CD4-positive, alpha-beta memory T cell (primary cell): ENCODE measurements at places on chromosomes 4 and X. TPM values are rescaled to one million over a fixed set of nuclear protein-coding genes. Genes with fewer than 3 reads are reported as not detected.

DNA sequence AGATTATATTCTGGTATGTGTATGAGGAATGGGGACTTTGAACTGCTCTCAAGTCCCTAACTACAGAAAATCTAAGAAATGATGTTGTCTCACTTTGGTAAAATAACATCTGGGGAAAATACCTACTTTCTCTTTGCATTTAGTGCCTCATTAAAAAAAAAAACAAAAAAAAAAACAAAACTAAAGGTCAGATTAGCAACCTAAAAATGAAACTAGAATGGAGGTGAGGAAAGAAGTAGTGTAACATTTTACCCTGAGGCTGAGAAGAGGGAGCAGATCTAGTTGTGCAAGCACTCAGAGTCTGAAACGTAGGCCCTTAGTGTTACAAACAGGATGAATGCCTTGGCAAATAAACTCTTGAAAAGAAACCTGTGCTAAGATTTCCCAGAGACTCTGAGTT lies 56.0 kb downstream of the VGLL1 start:
- H3K4me1 ChIP-seq = peaks cover 69% of the 10 kb centered on the region
- no peak for DNase-seq
- H3K36me3 ChIP-seq = no peaks in the 10 kb centered on the region

DNA sequence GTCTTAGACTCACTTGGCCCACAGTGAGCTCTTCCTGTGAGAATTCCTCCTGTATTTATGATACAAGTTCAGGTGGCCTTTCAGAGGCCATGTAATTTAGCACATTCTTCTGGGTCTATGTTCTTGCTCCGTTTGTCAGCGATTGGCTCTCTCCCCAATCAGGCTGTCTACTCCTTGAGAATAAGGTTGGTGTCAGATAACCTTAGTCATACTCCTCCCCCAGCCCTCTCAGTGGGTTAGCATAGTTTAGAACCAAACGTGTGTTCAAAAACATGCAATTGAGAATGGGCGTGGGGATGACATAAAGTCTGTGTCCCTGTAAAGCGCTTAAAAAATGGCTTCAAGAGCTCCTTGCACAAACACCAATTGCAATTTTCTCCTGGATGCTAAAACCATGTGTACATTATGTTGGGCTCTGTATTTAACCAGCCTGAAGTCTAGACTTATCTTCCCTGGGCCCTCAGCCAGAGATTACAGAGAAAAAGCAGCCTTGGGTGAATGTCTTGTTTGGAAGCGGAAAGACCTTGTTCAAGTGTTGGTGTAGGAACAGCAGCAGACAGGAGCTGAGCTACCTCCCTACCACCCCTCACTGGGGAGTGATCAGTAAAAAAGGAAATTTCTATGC lies 9.9 kb upstream of the CT47C1 start:
- no peak for DNase-seq
- H3K27me3 ChIP-seq = no peaks in the 10 kb centered on the region
- H3K4me3 ChIP-seq = no peak overlapping the region
- H3K4me1 ChIP-seq = no peaks in the 10 kb centered on the region

GRCh38 chrX:154038656-154039055 lies 19.0 kb upstream of the IRAK1 start:
- peaks cover 3% of the 10 kb centered on the region for H3K4me1 ChIP-seq
- no peaks in the 10 kb centered on the region for H3K27me3 ChIP-seq
- no peak for DNase-seq

DNA sequence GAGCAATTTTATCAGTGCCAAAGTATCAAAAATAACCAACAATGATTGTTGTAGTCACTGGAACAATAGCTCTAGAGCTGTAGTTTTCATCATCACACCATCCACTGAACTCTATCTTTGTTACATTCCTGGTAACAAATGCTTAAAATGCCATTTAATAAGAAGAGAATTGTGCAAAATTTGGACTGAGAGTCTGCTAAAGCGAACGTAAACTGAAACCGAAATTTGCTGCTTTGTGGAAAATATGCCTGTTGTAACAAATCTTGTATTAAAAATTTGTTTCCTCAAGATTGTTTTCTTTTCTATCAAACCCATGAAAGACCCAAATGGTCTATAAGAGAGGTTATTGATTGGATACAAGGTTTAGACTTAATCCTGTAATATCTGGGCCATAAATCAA lies 109.3 kb upstream of the TECRL start:
- H3K4me1 ChIP-seq = no peaks in the 10 kb centered on the region
- no peaks in the 10 kb centered on the region for H3K27me3 ChIP-seq
- H3K4me3 ChIP-seq = no peak overlapping the region
- no peak overlapping the region for H3K27ac ChIP-seq
- no peak for DNase-seq

Gene NELFA
- total RNA-seq = 47.0 TPM

- no peak overlapping the region for H3K27ac ChIP-seq
- no peaks in the 10 kb centered on the region for H3K36me3 ChIP-seq
- no peaks in the 10 kb centered on the region for H3K4me1 ChIP-seq
- no peak for DNase-seq
- no peak overlapping the region for H3K4me3 ChIP-seq
- no peaks in the 10 kb centered on the region for H3K27me3 ChIP-seq
These were observed 93.6 kb upstream of the NAP1L5 start for GRCh38 chr4:88791274-88791673.

Gene NLGN3
- total RNA-seq = 2.3 TPM

DNA sequence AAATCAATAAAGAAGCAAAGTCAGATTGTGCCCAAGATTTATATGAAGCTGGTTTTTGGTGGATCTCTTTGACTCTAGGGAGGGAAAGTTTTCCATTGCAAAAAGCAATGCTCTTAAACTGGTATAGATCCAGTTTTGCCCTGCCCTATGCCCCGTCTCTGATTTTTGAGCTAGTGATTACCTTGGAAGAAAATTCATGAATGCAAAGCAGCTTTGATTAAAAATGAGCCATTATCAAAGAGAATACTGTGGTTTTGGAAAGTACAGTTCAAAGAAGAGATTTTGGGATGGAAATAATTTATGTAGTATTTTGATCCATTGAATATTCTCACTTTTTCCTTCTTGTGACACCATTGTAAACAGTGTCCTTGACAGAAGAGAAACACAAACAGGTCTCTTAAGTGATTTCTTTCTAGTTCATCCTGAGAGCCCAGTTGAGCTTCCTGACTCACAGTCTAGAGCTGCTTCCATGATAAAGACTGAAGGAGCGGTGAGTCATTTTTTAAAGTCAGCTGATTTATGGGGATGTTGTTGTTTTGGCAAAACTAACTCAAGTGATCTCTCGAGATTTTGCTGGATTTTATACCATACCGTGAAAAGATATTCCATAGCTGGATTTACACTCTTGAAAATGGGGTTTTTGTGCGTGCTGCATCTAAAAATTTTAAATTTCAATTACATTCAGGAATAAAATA lies 76.7 kb downstream of the AFF1 start:
- no peaks in the 10 kb centered on the region for H3K36me3 ChIP-seq
- H3K4me3 ChIP-seq = no peak overlapping the region
- no peak for DNase-seq
- no peaks in the 10 kb centered on the region for H3K27me3 ChIP-seq
- peaks cover 74% of the 10 kb centered on the region for H3K4me1 ChIP-seq
- no peak overlapping the region for H3K27ac ChIP-seq

Gene INPP4B
- total RNA-seq = 79.8 TPM

Gene COL4A5
- total RNA-seq = not detected

GRCh38 chr4:38416450-38417014 lies 247.5 kb upstream of the KLF3 start:
- no peaks in the 10 kb centered on the region for H3K36me3 ChIP-seq
- DNase-seq = no peak
- H3K4me3 ChIP-seq = no peak overlapping the region
- no peak overlapping the region for H3K27ac ChIP-seq

GRCh38 chr4:73414936-73415271 lies 10.8 kb downstream of the ALB start:
- no peak overlapping the region for H3K27ac ChIP-seq
- H3K36me3 ChIP-seq = no peaks in the 10 kb centered on the region
- H3K27me3 ChIP-seq = no peaks in the 10 kb centered on the region
- no peak overlapping the region for H3K4me3 ChIP-seq
- no peak for DNase-seq
- no peaks in the 10 kb centered on the region for H3K4me1 ChIP-seq

DNA sequence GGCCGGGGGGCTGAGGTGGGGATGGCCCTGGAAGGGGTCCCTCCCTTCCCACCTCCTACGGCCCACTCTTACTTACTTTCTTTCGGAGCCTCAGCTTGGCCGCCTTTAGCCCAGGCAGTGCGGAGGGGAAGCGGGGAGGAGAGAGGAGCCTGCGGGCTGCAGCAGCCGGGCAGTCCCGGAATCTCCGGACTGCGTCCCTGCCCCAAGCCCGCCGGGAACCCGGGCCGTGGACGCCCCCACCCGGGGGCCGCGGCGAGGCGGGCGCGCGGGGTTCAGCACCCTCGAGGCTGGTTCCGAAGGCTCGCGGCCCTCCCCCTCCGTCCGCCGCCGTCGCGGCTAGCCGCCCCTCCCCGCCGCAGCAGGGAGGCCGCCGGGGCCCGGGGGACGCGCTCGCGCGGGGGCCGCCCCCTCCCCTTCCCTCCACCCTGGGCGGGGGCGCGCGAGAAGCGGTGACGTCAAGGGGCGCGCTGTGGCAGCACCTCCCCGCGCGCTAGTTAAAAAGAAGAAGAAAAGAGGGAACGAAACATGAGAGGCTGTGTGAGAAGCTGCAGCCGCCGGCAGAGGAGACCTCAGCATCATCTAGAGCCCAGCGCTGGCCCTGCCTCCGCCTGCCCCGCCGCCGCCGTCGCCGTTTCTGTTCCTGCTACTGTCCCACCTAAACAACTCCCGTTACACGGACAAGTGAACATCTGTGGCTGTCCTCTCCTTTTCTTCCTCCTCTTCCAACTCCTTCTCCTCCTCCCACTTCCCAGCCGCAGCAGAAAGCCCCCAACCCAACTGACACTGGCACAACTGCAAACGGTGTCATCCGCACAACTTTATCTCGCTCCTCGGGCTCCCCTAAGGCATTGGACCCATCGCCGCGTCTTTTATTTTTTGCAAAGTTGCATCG lies at the start of gene HHIP:
Gene HHIP (plus strand): TSS at position 526 of the 892 bp plus-strand sequence. CDS start 520 bp downstream, outside the sequence.
- H3K4me3 ChIP-seq = no peak within 1 kb of the TSS
- no peak within 1 kb of the TSS for H3K27ac ChIP-seq
- H3K36me3 ChIP-seq = no peaks in the 10 kb centered on the region
- H3K4me1 ChIP-seq = peaks cover 7% of the 10 kb centered on the region
- DNase-seq = no peak
- H3K27me3 ChIP-seq = peaks cover 3% of the 10 kb centered on the region

DNA sequence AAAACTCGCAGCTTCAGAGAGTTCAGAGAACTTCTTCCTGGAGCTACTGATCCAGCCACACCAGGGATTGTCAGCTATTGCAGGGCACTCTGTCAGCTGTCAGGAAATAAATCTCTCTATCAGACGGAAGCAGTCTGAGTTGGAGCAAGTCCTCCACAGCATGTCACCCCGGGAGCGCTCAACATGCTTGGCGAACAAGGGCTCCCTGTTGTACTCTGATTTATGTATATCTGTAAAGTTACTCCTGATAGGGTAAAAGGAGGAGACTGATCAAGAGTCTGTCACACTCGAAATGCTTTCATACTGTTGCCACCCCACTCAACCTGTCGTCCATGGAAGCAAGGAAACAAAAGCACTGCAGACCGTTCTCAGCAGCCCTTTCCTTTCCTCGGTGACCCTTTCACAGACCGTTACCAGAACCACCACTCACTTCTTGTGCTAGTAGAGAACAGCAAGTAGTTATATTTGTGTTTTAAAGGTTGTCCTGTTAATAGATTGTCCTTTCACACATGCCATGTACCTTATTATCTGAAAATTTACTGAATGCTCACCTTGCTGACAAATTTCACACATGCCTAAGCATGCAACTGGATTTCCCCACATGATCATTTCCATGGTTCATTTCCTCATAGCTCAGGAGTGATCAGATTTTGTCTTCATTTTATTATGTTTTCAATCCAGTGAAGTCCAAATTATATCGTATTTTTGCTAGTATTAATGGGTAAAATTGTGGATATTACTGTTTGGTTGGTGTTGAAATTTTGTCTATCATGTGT lies 2108.9 kb upstream of the TENM3 start:
- no peak overlapping the region for H3K4me3 ChIP-seq
- H3K4me1 ChIP-seq = no peaks in the 10 kb centered on the region

GRCh38 chr4:90219822-90220221 lies 92.6 kb downstream of the CCSER1 start:
- no peaks in the 10 kb centered on the region for H3K4me1 ChIP-seq
- H3K36me3 ChIP-seq = no peaks in the 10 kb centered on the region
- no peak overlapping the region for H3K27ac ChIP-seq
- DNase-seq = no peak
- H3K4me3 ChIP-seq = no peak overlapping the region

Gene HTR2C
- not detected for total RNA-seq

DNA sequence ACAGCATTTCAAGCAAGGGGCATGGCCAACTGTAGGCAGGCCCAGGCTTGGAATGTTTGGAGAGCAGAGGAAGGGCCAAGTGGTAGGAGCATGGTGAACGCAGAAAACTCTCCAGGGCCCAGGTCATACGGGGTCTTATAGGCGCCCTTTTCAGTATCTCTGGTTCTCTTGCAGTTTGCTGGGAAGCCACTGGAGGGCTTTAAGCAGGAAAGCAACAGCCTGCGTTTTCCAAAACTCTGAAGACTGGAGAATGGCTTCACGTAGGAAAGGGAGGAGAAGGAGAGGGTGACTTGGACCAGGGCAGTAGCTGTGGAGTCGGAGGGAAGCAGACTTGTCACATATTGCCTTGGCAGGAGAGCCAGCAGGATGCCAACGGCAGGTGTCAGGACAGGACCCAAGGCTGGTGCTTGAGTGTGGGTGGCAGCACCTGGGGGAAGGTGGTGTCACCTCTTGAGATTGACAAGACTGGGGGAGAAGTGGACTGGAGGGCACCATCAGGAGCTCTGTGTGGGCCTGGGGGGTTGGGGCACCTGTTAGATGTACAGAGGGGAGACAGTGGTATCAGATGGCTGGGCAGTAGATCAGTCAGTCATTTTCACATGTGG lies 21.9 kb downstream of the TKTL1 start:
- no peak overlapping the region for H3K4me3 ChIP-seq
- H3K4me1 ChIP-seq = peaks cover 32% of the 10 kb centered on the region
- no peak overlapping the region for H3K27ac ChIP-seq
- no peak for DNase-seq
- no peaks in the 10 kb centered on the region for H3K36me3 ChIP-seq

- H3K27me3 ChIP-seq = no peaks in the 10 kb centered on the region
- DNase-seq = no peak
- H3K4me3 ChIP-seq = no peak overlapping the region
- no peaks in the 10 kb centered on the region for H3K36me3 ChIP-seq
These were observed 111.9 kb upstream of the CBR4 start for GRCh38 chr4:169121861-169122382.

DNA sequence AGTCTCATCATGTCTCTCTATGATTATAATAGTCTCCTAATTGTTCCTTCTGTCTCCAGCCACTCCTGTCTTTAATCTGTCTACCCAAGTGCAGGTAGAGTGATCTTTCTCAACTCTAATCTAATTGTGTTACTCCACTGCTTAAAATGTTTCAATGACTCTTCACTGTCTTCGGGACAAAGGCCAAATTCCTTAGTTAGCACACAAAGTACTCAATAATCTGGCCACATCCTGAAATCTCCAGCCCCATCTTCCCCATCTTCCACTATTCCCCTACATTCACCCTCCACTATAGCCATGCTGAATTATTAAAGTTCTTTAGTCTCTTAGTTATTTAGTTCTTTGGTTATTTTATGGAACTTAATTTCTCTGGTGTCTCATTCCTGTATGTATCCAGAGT lies 353.3 kb downstream of the OPHN1 start:
- H3K4me3 ChIP-seq = no peak overlapping the region
- no peaks in the 10 kb centered on the region for H3K36me3 ChIP-seq
- H3K27ac ChIP-seq = no peak overlapping the region
- DNase-seq = no peak
- H3K4me1 ChIP-seq = no peaks in the 10 kb centered on the region

- H3K27ac ChIP-seq = no peak overlapping the region
- no peaks in the 10 kb centered on the region for H3K27me3 ChIP-seq
- no peak for DNase-seq
- H3K4me3 ChIP-seq = no peak overlapping the region
- H3K4me1 ChIP-seq = no peaks in the 10 kb centered on the region
These were observed 636.9 kb upstream of the BOD1L1 start for GRCh38 chr4:14264437-14264836.
